ENCODE measurements at places on chromosomes 12 and 14.

DNA sequence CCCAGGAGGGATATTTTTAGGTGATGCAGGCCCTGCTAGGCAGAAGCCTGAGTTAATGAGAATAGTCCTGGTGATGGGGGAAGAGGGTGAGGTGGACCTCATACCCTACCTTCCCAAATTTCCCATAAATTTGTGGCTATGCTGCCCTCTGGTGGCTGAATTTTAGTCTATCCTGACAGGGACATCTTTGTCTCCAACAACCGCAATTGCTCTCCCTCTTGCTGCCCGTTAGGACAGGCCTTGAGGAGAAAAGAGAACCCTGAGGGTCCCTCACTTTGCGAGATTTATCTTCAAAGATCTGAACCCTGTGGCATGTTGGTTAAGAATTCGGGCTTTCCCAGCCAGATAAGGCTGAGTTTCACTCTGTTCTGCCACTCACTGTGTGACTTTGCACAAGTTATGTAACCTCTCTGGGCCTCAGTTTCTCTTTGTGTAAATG lies 9.8 kb upstream of the ZNF385A start:
- no peak for DNase-seq

DNA sequence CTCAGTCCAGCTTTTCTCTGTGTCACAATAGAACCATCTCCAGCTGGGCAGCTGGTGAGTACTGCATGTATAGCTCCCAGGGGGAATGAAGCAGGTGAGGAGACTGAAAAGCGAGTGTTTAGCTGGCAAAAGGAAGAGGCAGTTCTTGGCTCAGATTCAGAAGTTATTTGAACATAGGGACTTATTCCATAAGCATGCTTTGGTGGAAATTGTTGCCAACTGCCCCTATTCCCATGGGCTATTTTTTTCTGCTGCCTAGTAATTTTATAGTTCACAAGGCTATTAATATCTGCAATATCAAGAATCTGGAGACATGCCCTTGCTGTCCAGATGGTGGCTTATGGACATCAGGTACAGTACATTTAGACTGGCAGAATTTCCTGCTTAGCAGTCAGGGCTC lies 1112.7 kb downstream of the LRFN5 start:
- DNase-seq = no peak

DNA sequence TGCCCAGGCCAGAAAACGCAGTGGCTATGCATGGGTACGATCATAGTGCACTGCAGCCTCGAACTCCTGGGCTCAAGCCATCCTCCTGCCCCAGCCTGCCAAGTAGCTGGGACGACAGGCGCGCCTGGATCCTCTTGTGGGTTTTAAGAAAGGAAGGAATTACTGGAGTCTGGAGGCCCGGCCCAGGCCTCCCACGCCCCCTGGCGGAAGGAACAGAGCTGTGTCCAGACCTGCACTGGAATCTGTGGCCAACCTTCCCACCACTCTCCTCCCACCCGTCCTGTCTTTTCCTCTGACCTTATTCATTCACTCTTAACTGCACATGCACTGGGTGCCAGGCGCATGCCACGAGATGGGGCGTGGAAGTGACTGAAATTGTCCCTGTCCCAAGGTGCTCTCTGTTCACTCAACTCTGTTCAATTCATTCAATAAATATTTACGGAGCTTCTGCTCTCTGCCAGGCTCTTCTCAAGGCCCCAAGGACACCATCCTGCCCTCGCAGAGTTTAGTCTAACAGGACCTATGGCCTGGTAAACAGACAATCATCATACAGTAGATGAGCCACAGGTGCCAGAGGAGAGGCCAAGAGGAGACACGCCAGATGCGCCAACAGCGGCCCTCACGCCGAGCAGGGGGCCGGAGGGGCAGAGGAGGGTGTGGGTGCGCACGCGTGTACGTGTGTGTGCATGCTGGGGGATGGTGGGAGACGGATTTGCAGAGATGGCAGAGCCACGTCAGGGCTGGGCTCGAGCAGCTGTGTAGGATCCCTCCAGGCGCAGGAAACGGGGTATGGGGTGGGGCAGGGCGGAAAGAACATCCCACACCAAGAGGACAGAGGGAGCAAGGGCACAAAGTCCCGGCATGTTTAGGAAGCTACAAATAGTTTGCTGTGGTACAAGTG lies 13.7 kb upstream of the TMEM106C start:
- peak; percentile 23 for DNase-seq

DNA sequence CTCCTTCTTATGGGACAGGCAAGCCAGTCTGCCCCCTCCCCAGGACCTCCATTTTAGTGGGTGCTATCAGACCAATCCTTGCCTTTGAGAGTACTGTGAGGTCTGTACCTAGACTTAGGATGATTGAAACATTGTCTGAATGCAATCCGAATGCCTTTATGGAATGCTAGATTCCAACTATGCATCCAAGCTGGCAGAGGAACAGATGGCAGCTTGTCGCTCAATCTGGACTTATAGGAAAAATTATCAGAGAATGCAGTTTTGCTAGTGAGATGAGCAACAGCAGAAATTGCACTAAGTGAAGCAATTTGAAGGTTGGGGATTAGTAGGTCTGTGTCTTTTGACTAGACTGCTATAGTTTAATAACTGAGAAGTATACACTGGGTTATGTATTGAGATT lies 109.1 kb downstream of the DYRK2 start:
- no peak for DNase-seq

- no peak for DNase-seq
These were observed 567.4 kb downstream of the MED13L start for GRCh38 chr12:115710104-115710564.

DNA sequence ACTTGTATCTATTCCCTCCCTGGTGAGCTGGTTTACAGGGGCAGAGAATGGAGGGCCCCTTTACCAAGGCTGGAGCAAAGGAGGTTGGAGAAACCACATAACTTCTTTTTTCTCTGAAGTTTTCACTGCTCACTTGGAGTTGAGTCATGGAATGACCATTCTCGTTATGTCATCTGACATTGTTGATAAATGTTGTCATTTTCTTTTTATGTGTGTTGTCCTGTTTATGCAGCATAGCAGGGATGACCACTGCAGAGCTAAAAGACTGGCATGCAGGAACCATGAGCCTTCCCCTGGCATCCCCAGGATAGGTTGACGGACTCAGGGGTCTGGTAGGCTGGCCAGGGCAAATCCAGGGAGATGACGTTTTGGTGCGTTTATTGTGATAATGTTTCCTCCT lies 256.8 kb upstream of the DDHD1 start:
- no peak for DNase-seq

Measured in AG04449 (cell line).